ENCODE measurements at places on chromosomes 2 and 18.
A peak's percentile ranks its signal among the peaks of the same experiment; 100 is the strongest.

- no peak for DNase-seq
Measured at GRCh38 chr2:121596221-121597080, 52.8 kb downstream of the CLASP1 start.

- peak; percentile 38 for DNase-seq
Measured at GRCh38 chr2:199488772-199489400, 31.1 kb upstream of the SATB2 start.

DNA sequence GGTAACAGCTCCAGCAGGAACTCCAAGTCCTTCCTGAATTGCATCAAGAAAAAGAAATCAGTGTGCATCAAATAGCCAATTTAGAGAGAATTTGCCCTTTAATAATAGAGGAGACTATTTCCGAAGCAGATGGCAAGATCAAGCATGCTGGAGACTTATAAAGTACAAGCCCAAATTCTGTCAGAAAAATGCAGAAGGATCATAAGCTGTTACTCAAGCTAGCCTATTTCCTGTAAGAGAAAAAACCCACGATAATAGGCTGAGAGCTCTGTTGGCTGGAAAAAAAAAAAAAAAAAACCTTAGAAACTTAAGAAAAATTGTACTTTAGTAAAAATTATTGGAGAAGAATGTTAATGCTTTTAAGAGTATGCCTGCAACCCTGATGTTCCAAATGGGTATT, 24.4 kb upstream of the ITM2C start:
- DNase-seq, result no peak

GRCh38 chr2:128069769-128070168, 21.2 kb upstream of the UGGT1 start:
- no peak for DNase-seq

DNA sequence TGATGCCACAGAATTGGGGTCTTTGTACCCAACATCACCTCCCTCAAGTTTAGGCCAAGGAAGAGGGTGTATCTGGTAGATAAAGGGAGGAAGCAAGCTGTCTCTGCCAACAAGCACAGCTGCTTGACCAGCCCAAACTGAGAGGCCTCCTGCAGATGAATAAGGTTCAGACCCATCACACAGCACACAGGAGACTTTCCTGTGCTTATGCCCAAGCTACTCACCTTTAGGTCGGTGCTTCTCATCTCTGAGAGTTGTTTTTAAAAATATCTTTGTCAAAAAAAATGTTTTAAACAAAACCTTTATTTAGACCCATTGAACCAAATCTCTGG, 24.7 kb upstream of the SP3 start:
- DNase-seq, result no peak
